ENCODE measurements at places on chromosomes 12 and 14. TPM values are rescaled to one million over a fixed set of nuclear protein-coding genes. Genes with fewer than 3 reads are reported as not detected.

Gene KCNJ8
- 0.34 TPM for total RNA-seq

Gene ASIC1
- total RNA-seq = 6.4 TPM

Gene KRT2
- not detected for total RNA-seq

Gene MAGOHB
- total RNA-seq = 59.5 TPM

Gene DBX2
- total RNA-seq = not detected

Gene C12orf54
- total RNA-seq = not detected

Gene CCDC177
- total RNA-seq = not detected

Data from A549 treated with RU486 at 1 μM for 4 hours (cell line).